ENCODE measurements at places on chromosomes 16 and 17. TPM values are rescaled to one million over a fixed set of nuclear protein-coding genes. Genes with fewer than 3 reads are reported as not detected.

The GUCY2D gene
- total RNA-seq, result 1.7 TPM

DNA sequence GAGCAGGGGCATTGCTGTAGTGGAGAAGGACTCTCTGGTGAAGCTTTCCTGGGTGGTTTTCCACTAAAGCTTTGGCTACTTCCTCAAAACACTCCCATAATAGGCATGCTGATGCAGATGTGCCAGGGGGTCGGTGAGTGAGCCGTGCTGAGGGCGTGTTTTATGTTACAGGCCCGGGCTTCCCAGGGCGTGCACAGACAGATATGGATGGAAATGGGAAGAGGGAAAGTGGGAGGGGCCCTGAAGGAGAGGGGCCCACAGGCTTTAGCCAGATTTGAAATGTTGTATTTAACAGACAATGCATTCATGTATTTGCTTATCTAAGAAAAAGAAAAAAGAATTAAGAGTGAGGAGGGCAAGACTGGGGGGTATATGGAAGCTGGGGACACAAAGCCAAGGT is 56.3 kb downstream of the IL21R start:
- DNase-seq, result no peak

- peak; percentile 59 for DNase-seq
Observed at GRCh38 chr16:65667011-65667578, 545.2 kb upstream of the CDH11 start.

DNA sequence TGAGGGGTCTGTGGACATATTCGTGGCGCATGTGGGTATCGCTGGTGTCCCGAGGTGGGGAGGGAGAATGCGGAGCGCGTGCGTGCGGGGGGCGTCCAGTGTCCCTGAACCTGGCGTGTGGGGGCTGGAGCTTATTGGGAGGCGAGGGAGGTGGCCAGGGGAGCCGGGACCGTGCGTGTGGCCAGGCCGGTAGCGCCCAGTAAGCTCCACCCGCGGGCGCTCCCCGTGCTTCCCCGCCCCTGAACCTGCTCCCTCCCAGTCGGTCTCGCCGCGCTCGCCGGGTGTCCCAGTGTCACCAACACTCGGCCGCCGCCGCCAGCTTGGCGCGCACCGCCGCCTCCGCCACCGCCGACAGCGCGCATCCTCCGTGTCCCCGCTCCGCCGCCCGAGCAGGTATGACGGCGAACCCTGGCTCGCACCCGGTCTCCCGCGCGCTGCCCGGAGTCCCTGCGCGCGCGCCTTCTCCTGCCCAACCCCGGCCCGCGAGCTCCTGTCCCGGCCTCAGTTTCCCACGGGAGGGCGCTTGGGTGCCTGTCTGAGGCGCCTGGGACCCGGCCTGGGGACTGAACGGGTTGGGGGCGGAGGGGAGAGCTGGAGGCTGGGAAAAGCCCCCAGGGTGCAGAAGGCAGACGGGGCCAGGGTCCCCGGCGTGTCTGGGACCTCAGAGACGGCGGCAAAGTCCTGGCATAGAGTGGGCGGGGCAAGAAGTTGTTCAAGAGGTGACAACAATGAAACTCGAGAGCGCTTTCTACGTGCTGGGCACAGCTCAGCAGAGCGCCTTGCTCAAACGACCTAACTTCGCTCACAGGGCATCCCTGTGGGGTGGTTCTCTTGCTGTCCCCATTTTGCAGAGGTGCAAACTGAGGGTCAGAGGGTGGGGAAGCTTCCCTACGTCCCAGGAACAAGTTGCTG is at the start of gene SCNN1B:
SCNN1B (plus strand) TSS at position 258 of the 912 bp plus-strand sequence. CDS start 46,298 bp downstream, outside the sequence.
- no peak for DNase-seq

The HOXB2 gene
- 1.8 TPM for total RNA-seq

The CCL14 gene
- 12.3 TPM for total RNA-seq

- DNase-seq, result no peak
Observed at GRCh38 chr17:6449307-6449706, 5.1 kb downstream of the PIMREG start.

- DNase-seq, result no peak
Observed at GRCh38 chr17:78224231-78225087, 7.0 kb upstream of the TMEM235 start.

DNA sequence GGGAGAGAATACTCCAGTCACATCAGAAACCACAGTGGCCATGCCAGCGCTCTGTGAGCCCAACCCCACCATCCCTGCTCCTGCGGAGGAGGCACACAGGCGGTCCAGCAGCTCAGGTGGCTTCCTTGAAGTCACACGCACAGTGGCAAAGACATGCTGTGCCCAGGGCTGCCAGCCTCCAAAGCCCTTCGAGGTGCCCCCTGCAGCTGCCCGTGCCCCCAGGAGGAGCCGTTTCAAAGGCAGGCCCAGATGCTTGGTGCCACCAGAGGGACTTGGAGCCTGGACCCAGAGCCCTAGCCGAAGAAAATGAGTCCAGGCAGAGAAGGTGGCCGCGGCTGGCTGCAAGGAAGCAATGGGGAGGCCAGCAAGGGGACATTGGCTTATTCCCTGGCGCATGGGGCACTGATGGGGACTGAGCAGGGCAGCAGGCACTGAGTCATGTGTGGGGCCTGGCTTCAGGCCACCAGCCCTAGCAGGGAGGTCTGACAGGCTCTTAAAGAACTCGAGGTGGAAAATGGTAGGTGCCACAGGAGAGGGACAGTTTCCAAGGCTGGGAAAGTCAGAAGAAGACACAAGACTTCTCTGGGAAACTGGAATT is 17.2 kb upstream of the CACNG1 start:
- DNase-seq, result no peak

GRCh38 chr16:83661656-83662055 is 146.1 kb upstream of the HSBP1 start:
- no peak for DNase-seq

GRCh38 chr16:81517150-81517499 is 72.5 kb downstream of the CMIP start:
- no peak for DNase-seq

The RNF222 gene
- not detected for total RNA-seq

The TBC1D3K gene
- 2.0 TPM for total RNA-seq

The KRT15 gene
- 5.8 TPM for total RNA-seq

- DNase-seq, result no peak
Observed at GRCh38 chr17:42476411-42476810, 17.7 kb downstream of the ATP6V0A1 start.

DNA sequence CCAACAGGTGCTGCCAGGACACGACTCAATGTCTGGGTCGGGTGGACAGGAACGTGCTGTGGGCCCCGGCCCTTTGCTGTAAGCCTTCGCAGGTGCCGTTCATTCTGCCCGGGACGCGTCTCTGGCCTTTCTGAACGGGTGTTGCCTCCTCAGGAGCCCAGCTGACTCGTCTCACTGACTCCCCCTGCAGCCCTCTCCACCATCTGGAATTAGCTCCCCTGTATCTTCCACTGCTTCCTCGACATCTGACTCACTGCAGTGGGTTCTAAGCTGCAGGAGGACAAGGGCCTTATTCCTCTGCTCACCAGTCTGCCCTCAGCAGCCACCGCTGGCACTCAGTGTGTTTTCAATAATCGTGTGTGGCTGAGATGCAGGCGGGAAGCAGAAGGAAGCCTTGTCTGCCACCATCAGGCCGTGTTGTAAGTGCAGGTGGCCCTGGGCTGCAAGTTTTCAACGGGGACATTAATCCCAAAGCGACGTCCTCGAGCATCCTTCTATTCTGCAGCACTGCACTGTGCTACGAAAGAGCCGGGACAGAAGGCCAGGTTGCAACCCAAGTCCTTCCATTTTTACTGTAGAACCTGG is 256.2 kb downstream of the FOXL1 start:
- no peak for DNase-seq

DNA sequence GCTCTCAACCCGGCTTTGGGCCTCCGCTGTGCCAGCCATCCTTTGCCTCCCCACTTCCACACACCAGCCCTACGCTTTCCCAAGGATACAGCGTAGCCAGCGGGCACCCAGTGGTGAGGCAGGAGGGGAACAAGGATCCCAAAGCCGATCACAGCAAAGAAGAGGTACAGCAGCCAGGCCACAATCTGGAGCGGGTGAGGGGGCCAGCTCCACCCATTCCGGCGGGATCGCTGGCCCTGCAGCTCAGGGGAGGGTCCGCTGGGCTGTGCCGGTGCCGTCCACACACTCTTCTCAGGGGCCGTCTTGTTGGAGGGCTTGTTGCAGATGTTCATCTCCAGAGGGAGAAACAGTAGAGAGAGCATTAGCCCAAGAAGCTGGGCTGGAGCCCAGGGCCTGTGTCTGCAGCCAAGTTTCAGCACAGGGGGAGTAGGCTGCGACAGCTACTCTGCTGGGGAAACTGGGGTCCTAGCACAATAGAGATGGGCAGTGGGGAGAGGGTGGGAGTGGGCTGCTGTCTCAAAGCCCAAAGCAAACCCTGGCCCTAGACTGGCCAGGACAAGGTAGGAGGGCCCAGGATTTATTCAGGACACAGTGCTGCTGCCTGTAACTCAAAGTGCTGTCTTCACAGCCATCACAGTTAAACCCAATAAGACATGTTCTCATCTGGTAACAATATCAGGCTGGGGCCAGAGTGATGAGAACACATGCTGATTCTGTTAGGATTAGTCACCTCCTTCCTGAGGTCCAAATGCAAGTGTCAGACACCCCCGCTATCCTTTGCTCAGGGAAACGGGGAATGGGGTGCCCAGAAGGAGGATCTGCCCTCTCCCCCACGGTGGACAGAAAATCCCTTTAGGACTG is 9.9 kb downstream of the ZDHHC1 start:
- no peak for DNase-seq

DNA sequence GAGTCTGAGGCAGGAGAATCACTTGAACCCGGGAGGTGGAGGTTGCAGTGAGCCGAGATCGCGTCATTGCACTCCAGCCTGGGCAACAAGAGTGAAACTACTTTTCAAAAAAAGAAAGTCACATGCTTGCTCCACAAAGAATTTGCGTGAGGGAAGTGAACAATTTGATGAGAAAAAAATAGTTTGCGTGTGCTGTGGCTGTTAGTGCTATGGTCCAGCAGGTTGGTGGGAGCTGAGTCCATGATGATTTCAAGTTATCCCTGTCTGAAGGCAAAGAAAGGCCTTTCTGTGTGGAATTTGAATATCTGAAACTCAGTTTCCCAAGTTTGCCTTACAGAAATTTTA is 21.0 kb downstream of the PRCD start:
- DNase-seq, result no peak

GRCh38 chr16:14202697-14203096 is 131.6 kb downstream of the MRTFB start:
- no peak for DNase-seq

Measured in testis (tissue), 5 donors.